ENCODE measurements at places on chromosomes 13 and 19. TPM values are rescaled to one million over a fixed set of nuclear protein-coding genes. Genes with fewer than 3 reads are reported as not detected.

Gene LIG1
- total RNA-seq, result 122 TPM

Gene B3GLCT
- 3.9 TPM for total RNA-seq

Gene ICAM3
- total RNA-seq, result 8.3 TPM

Gene SIGLEC12
- not detected for total RNA-seq

Gene RFPL4A
- total RNA-seq, result not detected

Gene P2RY11
- 43.8 TPM for total RNA-seq

Gene PEX11G
- total RNA-seq, result 6.4 TPM

Gene SPRED3
- 3.4 TPM for total RNA-seq

Gene VSTM2B
- not detected for total RNA-seq

Gene ARID3A
- total RNA-seq, result 21.8 TPM

Gene CILP2
- total RNA-seq, result 13.1 TPM

Gene GAPDHS
- not detected for total RNA-seq

Gene SLC25A41
- total RNA-seq, result 0.93 TPM

Gene ENOX1
- total RNA-seq, result 4.5 TPM

Gene KIRREL2
- 1.3 TPM for total RNA-seq

Gene ADGRE3
- total RNA-seq, result not detected

Gene GRIN2D
- total RNA-seq, result 26.2 TPM

Gene LHFPL6
- total RNA-seq, result 0.22 TPM

Gene POLR2I
- total RNA-seq, result 108 TPM

Gene KLK1
- total RNA-seq, result 3.3 TPM

Gene ATXN8OS
- not detected for total RNA-seq

Gene KIR2DL1
- not detected for total RNA-seq

Gene KLK3
- total RNA-seq, result not detected

Gene UGGT2
- total RNA-seq, result 27.1 TPM

Gene ACER1
- total RNA-seq, result not detected

Gene SPRYD7
- total RNA-seq, result 11.3 TPM

Gene IGFL3
- total RNA-seq, result not detected

Gene ATP8A2
- total RNA-seq, result not detected

Gene ZNF358
- total RNA-seq, result 20.7 TPM

Gene CATSPERD
- total RNA-seq, result not detected

Gene DPF1
- total RNA-seq, result 9.7 TPM

Gene RNF126
- total RNA-seq, result 93.8 TPM

Gene ZNF211
- 6.7 TPM for total RNA-seq

All from HCT116 (cell line).